ENCODE measurements at places on chromosomes 16 and 17.

DNA sequence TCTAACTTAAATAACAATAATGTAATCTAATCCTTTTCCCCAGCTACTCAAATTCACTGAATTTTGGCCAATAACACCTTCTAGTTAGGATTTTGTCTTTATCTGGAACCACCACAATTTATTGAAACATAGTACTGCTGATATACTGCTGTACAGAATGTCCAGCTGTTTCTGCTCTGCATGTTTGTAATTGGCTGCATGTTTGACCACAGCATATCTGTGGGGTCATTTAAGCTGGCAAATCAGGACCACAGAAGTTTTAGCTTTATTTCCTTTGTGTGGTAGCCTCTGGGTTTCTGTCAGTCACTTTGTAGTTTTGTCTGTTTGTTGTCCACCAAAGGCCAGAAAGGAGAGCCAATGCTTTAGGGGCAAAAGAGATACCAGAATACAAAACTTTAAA, 22.2 kb upstream of the RAB11FIP4 start:
- no peak for DNase-seq

DNA sequence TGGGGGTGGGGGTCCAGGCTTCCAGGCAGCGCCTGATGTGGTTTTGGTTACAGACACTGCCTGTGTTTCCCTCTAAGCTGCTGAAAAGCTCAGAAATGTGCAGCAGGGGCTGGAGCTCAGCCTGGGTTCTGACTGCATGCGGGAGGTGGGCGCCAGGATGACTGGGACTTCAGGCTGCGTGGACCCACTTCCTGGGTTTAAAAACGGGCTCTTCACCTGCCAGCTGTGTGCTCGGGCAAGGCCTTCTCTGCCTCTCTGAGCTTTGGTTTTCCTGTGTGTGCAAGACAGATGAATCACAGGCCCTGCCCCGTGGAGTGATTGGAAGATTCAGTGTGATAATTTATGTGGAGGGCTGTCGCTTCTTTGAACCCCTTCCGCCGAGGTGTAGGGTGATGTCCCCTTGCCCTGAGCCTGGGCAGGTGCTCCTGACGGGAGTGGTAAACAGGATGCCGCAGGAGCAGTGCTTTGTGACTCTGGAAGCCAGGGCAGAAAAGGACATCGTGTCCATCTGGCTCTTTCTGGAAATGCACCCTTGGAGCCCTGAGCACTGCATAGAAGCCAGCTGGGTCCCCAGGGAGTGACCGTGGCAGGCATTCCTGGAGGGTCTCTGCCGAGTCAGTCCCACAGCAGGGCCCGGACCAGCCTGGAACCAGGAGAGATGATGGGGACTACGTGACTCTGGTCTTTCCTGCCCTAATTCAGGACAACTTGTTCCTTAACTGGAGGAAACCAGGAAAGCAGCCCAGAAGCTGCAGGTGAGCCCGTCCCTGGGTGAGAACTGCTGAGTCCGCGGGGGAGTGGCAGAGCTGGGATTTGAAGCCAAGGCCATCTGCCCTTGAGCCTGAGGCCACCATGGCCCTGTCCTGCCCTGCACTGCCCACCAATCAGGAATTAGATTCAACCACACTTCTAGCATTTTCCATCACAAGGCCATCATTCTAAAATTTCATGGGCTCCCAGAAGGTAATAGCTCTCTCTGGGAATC, 28.5 kb upstream of the SLC7A5 start:
- peak; percentile 60 for DNase-seq

DNA sequence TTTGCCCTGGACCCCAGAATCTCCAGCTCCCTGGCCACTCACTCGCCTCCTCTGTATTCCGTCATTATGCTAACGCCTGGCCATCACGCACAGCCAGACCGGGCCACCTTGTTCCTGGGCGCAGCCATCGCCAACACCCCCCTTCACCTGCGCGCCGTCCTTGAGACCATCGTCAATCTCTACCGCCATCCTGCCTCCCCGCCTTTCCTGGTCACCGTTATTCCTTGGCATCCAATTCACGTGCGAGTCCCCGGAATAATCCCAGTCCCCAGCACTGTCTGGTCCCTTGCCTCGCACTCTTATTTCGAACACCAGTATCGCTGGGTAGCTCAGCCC, 541 bp downstream of the VKORC1 start:
- DNase-seq: no peak

GRCh38 chr16:12002447-12003006, 26.0 kb downstream of the SNX29 start:
- DNase-seq: no peak

- no peak for DNase-seq
These were observed 3.0 kb downstream of the IL32 start for GRCh38 chr16:3068487-3068886.

- no peak for DNase-seq
These were observed 652 bp downstream of the PRAC2 start for GRCh38 chr17:48723423-48724250.

DNA sequence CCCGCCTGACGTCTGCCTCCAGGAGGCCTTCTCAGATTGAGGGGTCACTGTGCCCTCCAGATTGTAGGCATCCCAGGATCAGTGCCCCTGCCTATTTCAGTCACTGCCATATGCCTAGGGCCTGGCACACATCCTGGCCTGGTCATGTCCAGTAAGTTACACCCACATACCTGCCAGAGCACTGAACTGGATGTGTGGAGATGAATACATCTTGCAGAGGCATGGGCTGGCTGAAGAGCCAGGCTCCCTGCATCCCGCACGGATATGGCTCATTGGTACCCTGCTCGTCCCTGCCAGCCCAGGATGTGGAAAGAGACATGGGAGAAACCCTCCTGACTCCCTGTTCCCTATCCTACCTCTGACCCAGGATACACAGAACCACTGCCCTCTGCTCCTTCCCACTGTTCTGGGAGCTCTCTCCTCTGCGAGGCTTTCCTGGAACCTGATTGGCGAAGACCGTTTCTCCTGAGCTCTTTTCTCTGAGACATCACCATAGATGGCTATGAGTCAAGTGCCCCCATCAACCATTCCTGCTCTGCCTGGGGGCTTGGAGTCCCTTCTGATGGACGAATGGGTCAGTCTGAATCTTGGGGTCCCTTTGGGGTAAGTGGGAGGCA, 40.0 kb upstream of the TAC4 start:
- no peak for DNase-seq

All from CD4-positive, alpha-beta T cell treated with Interleukin-15 for 4 hours (primary cell).